GM23338 (cell line): ENCODE measurements at places on chromosomes 12 and 14. TPM values are rescaled to one million over a fixed set of nuclear protein-coding genes. Genes with fewer than 3 reads are reported as not detected.

The ENDOU gene
- total RNA-seq: not detected in 2 replicates

The METTL1 gene
- 12.2 and 18.9 TPM in 2 replicates for total RNA-seq

The ACVRL1 gene
- 0.28 and 0.62 TPM in 2 replicates for total RNA-seq

The RASAL1 gene
- 5.4 and 8.2 TPM in 2 replicates for total RNA-seq

The ARHGAP9 gene
- total RNA-seq: 4.6 and 7.1 TPM in 2 replicates

The GCN1 gene
- total RNA-seq: 141 and 177 TPM in 2 replicates

The SCYL2 gene
- total RNA-seq: 57.5 and 61.2 TPM in 2 replicates

The FIGNL2 gene
- 4.1 and 5.2 TPM in 2 replicates for total RNA-seq

The PTCSC3 gene
- total RNA-seq: not detected in 2 replicates

The OTOGL gene
- 0.35 and 0.66 TPM in 2 replicates for total RNA-seq

The LYZ gene
- total RNA-seq: not detected in 2 replicates

The PA2G4 gene
- 231 and 237 TPM in 2 replicates for total RNA-seq
